ENCODE measurements at places on chromosomes 1 and 21.
A peak's percentile ranks its signal among the peaks of the same experiment; 100 is the strongest.

- no peak for DNase-seq
Observed at GRCh38 chr1:157007306-157007705, 38.2 kb downstream of the ARHGEF11 start.

DNA sequence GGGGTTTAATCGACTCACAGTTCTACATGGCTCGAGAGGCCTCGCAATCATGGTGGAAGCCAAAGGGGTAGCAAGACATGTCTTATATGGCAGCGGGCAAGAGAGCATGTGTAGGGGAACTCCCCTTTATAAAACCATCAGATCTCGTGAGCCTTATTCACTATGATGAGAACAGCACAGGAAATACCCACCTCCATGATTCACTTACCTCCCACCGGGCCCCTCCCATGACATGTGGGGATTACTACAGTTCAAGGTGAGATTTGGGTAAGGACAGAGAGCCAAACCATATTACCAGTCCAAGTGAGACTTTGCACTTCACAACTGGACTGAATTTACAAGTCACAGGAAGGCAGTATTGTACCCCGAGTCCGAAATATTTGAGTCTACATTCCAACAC lies 73.9 kb upstream of the ANGPTL1 start:
- no peak for DNase-seq

DNA sequence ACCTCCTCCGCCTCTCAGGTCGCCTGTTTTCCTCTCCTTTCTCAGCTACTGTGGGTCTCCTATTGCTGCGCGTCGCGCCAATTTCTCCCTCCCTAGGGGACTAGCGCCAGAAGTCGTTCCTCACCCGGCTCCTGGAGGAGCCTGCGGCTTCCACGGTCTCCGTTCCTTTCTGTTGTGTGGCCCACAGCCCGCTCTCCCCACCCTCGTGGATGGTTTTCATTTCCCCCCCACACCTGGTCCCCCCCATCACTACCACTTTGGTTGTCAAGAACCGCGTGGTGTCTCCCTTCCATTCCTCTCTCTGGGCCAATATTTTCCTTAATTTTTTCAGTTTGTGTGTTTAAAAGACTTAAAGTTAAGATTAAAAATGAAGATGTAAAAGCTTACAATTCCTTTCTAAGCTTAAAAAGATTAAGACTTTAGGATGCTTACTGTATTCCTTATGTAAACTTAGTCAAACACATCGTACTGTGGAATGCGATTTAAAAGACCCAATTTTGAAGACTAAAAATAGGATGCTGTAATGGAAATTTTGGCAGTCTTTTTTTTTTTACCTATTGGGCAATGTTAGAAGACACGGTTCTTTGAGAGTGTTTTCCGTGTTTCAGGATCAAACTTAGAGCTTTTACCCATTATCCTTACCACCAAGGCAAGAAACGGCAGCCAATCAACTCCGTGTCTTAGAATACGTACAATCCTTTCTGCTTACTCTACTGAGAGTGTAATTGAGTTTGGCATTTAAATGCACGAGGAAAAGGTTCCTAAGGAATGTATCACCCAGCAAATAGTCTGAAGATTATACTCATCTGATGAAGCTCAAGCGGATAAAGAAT lies 773 bp downstream of the CNST start:
- peak; percentile 27 for DNase-seq

DNA sequence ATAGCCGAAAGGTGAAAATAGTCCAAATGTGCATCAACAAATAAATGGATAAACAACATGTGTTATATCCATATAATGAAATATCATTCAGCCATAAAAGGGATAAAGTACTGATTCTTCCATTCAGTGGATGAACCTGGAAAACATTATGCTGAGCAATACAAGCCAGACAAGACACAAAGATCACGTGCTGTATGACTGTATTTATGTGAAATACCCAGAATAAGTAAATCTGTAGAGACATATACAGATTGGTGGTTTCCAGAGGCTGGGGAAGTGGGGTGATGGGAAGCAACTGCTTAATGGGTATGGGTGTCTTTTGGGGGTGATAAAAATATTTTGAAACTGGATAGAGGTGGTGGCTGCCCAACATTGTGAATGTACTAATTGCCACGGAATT lies 13.3 kb upstream of the GSTM4 start:
- no peak for DNase-seq

DNA sequence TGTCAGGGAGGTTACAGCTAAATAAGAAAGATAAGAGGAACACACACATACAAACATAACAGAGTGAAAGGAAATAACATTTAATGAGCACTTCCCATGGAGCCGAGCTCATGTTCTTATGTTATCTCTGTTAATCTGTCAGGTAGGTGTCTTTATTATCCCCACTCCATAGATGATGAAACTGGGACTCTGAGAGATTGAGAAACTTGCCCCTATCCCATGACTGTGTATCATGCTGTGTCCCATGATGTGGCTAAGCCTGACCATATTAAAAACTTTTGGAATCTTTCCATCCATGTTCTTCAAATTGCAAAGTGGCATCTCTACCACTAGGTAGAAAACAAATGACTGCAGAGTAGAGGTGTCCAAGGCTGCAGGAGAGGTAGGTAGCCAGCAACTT lies 285.2 kb upstream of the SGIP1 start:
- DNase-seq = no peak

- no peak for DNase-seq
Observed at GRCh38 chr1:94551449-94551848, 9.9 kb upstream of the F3 start.

DNA sequence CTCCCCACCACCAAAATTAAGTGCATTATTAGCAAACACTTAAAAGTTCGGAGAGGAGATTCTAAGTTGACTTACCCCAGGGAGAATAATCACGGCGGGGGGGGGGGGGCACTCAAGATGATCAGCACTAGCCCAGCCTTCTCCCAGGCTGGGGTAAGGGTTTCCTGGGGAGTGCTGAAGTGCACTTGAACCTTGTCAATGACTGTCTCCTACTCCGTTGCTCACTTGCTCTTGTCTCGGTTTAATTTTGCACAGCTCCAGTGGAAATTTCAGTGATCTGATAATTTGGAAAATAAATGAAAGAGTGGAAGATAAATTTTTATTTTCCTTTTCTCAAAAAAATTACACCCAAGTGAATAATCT lies 59.2 kb downstream of the PBX1 start:
- DNase-seq = no peak

- no peak for DNase-seq
Observed at GRCh38 chr1:9066945-9067807, 2.3 kb downstream of the SLC2A5 start.

DNA sequence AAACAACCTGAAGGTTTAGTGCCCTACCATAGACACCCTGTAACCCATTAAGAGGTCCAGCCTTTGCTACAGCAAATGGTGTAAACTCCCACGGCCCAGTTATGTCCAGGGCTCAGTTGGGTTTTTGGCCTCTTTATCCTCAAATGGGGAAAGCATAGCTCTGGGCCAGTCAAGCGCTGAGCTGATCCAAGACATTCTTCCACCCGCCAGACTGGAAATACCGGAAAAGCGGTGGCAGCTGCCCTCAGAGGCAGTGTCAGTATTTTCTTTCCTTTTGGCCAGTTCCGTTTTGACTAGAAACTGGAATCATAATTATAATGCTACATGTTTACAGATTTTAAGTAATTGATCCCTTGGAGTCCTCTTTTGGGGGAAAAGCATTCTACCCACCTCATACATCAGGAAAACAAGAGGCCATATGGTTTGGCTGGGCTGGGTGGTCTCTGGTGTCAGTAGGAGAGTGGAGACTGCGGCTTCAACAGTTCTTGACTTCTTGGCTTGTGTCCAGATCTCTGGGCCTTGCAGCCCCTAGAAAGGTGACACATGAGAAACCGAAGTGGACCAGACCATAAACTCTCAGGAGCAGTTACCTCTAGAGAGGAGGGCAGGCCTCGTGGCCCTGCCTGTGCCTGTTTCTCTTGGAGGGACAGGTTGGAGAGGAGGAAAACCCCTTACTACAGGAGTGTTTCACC lies 30.2 kb upstream of the CLDN14 start:
- DNase-seq = no peak

DNA sequence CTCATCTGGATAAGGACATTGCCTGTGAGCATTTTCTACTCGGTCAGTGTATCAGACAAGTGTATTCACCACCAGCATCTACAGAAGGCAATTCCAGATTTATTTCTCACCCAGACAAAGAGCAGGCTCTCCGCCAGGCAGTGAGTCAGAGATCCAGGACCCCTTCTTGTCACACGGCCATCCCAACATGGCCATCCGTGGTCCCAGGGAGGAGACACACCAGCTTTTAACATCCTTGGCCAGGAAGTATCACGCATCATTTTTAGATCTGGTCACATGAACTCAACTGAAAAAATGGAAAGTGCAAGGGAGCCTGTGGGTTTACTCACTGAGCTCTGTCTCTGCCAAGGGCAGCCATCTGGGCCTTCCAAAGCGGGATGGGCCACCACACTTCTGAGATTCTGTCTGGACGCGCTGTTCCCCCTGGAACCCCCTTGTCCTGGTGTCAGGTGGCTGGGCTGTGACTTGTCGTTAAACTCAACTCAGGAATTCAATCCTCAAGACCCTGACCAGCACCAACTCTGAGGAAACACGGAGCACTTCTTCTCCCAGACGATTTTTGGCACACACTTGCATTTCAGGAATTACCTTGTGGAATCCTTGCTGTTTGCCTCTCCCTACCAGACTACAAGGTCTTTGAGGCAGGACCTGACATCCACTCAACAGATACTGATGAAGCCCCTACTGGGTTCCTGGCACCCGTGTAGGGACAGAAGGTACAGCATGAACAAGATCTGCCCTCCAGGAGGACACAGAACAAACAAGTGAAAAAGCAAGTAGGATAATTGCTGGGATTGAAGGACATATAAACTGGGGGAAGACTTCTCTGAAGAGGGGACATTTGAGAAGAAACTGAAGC lies 21.6 kb upstream of the CCSAP start:
- DNase-seq = no peak

GRCh38 chr1:82343381-82343780 lies 542.6 kb downstream of the ADGRL2 start:
- no peak for DNase-seq

DNA sequence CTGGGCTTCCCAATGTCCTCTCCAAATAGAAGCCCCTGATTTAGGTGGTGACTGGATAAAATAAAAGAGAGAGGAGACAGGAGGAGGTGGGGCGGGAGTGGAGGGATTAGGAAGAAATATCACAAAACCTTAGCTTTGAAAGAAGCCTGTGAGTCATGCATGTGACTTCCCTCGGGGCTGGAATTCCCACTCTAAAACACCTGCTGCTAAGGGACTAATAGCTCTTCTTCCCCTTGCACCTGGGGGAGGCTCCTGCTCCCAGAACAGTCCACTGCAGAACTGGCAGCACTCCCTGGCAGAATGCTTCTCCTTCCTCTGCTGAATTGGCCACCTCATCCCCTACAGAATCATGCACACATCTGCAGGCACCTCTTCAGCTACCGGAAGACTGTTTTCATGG lies 207.2 kb downstream of the ATG4C start:
- DNase-seq = no peak

DNA sequence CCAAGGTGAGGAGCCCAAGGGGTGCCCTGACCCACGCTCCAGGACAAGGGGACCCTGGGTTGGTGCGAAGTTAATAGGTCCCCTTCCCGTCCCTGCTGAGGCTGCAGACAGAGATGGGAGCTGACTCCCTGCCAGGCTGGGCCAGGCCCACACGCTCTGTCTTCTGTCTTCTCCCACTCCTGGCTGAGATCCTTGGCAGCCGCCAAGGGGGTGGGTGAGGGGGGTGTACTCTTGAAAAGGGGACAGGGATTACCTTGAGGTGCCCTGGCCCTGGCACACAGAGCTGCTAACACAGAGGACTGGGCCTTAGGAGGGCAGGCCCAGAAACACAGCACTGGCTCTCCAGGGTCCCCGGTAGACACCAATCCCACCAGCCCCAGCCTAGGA lies 11.0 kb upstream of the CTRC start:
- no peak for DNase-seq

DNA sequence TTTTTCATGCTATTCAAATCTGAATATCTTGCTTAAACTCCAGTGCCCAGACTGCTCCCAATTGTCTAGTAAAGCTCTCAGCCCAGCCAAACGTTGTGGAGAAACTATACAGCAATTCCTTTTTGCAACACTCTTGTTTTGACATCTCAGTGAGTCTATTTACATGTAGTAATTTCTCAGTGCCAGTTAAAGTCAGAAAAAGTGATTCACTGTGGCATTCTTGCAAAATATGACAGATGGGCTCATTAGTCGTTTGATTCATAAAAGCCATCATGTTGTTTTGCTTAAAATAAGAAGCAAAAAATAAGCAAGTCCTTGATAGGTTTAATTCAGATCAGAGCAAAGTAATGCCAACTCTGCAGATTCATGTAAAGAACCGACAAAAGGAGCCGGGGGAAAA lies 20.7 kb upstream of the TMPRSS15 start:
- no peak for DNase-seq

GRCh38 chr1:61124078-61124477 lies 41.7 kb downstream of the NFIA start:
- DNase-seq = no peak

GRCh38 chr1:110616587-110616986 lies 10.4 kb upstream of the KCNA2 start:
- no peak for DNase-seq

DNA sequence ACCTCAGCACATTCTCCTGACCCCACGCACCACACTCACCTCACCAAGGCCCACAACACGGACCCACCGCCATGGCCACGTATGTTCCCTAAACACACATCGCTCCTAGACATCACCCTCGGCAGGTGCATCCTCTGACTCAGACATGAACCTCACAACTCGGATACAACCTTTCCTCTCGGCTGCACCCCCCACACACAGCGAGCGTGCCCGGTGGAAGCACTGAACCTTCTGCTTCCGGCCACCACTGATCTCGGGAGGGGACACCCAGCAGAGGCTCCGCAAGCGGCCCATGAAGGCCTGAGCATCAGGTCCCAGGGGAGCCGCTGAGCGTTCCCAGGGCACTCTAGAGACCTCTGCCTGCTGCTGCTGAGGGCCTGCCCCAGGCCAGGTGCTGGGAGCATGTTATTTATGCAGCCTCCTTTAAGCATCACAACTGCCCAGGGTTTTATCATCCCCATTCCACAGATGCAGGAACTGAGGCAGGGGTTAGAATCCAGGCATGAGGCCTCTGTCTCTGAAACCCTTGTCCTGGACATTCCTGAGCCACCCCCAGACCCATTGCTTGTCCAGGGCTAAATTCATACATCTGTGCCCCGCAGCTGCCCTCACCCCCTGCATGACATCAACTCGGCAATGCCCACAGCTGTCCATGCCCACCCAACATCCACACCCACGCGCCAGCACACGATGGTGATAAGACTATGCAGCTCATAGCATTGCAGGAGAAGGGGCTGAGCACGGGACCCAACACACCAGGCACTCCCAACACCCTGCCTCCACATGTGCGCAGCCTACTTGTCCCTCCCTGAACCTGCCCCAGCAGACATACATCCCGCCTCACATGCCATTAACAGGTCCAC lies 27.0 kb downstream of the SDC3 start:
- DNase-seq = no peak

- no peak for DNase-seq
Observed at GRCh38 chr1:88239205-88239604, 444.9 kb upstream of the PKN2 start.
